ENCODE measurements at places on chromosomes 6 and 20. TPM values are rescaled to one million over a fixed set of nuclear protein-coding genes. Genes with fewer than 3 reads are reported as not detected.

IPCEF1 gene
- 0.77 TPM for total RNA-seq

MCM8 gene
- 18.5 TPM for total RNA-seq

PRKN gene
- total RNA-seq = 4.6 TPM

SLC35D3 gene
- 0.13 TPM for total RNA-seq

SOX18 gene
- total RNA-seq = not detected

SIRPD gene
- total RNA-seq = not detected

FRMD1 gene
- not detected for total RNA-seq

HSP90AB1 gene
- 1,214 TPM for total RNA-seq

FOXQ1 gene
- 2.0 TPM for total RNA-seq

TRIM31 gene
- total RNA-seq = not detected

HLA-DQB1 gene
- 6.1 TPM for total RNA-seq

SMIM8 gene
- total RNA-seq = 16.1 TPM

OR2B6 gene
- total RNA-seq = not detected

GJA10 gene
- not detected for total RNA-seq

CST2 gene
- total RNA-seq = not detected

ZNF76 gene
- total RNA-seq = 61.2 TPM

GRIK2 gene
- total RNA-seq = 6.3 TPM

PTK6 gene
- total RNA-seq = 0.29 TPM

OPRM1 gene
- not detected for total RNA-seq

HLA-F gene
- not detected for total RNA-seq

PAX1 gene
- 3.3 TPM for total RNA-seq

ZSCAN31 gene
- total RNA-seq = 4.7 TPM

STMND1 gene
- 0.22 TPM for total RNA-seq

SSTR4 gene
- not detected for total RNA-seq

RAET1G gene
- total RNA-seq = not detected

PPP1R11 gene
- total RNA-seq = 45.1 TPM

Measured in progenitor cell of endocrine pancreas (in vitro differentiated cells).